ENCODE measurements at places on chromosomes 5 and 9. TPM values are rescaled to one million over a fixed set of nuclear protein-coding genes. Genes with fewer than 3 reads are reported as not detected.

Gene DPP7
- total RNA-seq: 142 TPM

DNA sequence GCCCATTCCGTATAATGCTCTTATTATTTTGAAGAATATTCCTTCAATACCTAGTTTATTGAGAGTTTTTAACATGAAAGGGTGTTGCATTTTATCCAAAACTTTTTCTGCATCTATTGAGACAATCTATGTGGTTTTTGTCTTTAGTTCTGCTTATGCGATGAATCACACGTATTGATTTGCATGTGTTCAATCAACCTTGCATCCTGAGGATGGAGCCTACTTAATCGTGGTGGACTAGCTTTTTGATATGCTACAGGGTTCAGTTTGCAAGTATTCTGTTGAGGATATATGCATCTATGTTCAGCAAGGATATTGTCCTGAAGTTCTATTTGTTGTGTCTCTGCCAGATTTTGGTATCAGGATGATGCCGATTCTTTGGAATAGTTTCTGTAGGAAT is 1070.3 kb upstream of the CDH18 start:
- H3K36me3 ChIP-seq: no peaks in the 10 kb centered on the region
- H3K4me3 ChIP-seq: no peak overlapping the region
- H3K27ac ChIP-seq: no peak overlapping the region

GRCh38 chr9:25562101-25562500 is 116.1 kb downstream of the TUSC1 start:
- H3K27ac ChIP-seq: no peak overlapping the region
- H3K4me1 ChIP-seq: no peaks in the 10 kb centered on the region
- no peaks in the 10 kb centered on the region for H3K36me3 ChIP-seq
- no peak overlapping the region for H3K4me3 ChIP-seq
- no peak for DNase-seq
- H3K27me3 ChIP-seq: no peaks in the 10 kb centered on the region

DNA sequence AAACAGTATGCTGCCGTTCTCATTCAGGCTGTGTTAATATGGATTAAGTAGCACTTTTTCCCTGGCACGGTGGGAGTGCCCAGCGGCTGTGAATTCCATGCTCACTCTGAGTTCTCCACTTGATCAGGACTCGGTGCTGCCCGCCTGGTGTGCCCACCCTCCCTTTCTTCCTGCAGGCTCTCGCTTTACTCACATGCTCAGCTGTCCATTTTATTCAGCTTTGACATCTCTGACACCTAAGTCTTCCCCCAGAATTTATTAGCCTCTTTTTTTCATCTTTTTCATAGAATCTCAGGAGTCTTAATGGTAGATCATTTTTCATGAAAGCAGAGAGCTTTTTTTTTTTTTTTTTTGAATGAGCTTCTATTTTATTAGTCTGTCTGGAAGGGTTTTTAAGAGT is 626.5 kb downstream of the IRX1 start:
- H3K4me1 ChIP-seq: no peaks in the 10 kb centered on the region
- H3K4me3 ChIP-seq: no peak overlapping the region
- no peak for DNase-seq
- H3K27me3 ChIP-seq: no peaks in the 10 kb centered on the region

GRCh38 chr5:97094579-97095317 is 47.7 kb downstream of the LIX1 start:
- DNase-seq: no peak
- H3K4me3 ChIP-seq: no peak overlapping the region
- no peak overlapping the region for H3K27ac ChIP-seq
- no peaks in the 10 kb centered on the region for H3K36me3 ChIP-seq
- no peaks in the 10 kb centered on the region for H3K4me1 ChIP-seq
